A172 (cell line): ENCODE measurements at places on chromosomes 2 and 18.

GRCh38 chr2:151437630-151438029 is 27.9 kb downstream of the RIF1 start:
- DNase-seq, result peak; percentile 23

DNA sequence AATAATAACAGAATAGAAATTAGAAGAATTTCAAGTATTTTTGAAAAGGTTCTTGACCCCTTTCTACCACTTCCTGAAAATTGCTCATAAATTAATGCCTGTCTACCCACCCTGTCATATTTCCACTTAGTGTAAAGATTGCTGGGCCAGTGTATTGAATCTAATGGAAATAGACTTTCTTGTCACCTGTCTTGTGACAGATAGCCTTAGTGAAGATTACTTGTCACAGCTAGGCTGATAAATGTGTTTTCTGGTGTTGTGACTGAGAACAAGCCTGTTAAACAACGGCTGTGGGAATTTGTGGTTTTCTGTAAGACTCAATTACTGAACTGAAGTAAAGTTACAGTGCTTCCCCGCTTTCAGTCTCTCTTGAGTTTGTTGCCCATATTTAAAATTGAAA is 37.0 kb downstream of the PIK3C3 start:
- DNase-seq, result peak; percentile 38

- no peak for DNase-seq
Measured at GRCh38 chr2:19360966-19361321, 2.5 kb upstream of the OSR1 start.

DNA sequence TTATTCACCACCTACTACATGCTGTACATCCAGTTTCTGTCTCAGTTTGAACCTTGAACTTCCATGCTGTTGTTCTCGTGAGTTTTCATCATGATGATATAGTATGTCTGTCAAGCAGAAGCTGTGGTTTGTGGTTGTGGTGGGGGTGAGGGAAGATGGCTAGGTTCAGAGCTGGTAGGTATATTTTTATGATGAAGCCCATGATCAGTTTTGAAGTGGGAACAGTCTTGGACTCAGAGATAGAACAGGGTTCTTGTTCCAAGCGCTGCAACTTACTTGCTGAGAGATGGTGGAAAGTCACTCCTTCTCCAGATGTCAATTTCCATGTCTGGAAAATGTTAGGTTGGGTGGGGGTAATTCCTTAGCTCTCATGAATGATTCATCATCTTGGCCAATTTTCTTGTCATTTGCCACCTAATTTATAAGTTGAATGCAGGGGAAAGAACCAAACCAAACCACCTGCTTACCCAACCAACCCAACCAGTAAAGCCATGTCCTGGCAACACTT is 21.6 kb downstream of the PMAIP1 start:
- DNase-seq, result no peak

- no peak for DNase-seq
Measured at GRCh38 chr2:241728000-241728399, 6.4 kb upstream of the D2HGDH start.

DNA sequence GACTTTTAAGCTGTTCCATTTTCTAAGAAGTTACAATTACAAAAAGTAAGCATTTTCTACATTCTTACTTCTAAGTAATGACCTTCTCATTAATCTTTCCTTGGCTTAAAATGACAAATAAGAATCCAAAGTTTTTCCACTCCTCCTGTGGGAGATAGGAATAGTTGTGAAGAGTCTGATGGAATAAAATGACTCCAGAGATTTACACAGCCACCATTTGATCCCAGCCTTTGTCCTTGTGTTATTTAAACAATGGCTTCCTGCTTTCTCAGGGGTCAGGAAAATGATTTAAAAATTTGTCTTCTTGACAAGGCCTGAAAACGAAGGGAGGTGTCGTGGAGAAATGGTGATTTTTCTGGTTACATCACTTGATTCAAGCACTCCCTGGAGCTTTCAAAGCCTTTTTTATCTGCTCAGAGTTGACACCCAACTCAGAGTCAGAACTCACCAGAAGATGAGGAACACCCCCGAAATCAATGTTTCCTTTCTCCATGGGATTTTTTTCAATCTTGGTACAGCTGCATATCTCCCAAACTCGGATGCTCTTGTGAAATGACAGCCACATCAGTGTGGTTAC is 106.5 kb downstream of the GALNT3 start:
- DNase-seq, result no peak

DNA sequence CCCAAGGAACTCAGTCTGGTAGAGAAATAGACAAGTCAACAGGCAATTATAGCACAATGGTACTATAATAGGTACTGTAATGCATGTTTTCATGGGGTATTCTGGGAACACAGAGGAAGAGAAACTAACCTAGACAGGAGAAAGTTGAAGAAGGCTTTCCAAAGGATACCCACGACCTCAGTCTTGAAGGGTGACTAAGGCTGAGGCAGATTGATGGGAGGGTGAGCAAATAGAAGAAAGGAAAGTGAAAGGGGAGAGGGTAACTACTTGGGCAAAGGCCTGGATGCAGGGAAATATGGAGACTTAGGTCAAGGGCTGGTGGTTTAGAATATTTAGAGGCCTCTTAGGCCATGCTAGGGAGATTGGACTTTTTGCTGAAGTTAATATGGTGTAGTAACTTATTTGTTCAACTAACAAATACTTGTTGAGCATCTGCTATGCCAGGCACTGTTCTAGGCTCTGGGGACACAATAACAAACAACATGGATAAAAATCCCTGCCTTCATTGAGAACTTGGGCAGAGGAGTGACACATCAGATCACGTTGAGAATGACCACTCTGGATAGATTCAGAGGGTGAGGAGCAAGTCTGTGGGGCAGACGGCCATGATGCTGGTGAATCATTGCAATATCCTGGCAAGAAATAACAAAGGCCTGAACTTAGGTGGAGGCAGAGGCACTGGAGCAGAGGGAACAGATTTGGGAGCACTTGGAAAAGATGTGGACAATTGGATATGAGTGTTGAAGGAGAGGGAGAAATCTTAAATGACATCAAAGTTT is 56.4 kb downstream of the PLB1 start:
- DNase-seq, result peak; percentile 23

- no peak for DNase-seq
Measured at GRCh38 chr2:42908518-42909200, 116.3 kb upstream of the HAAO start.

DNA sequence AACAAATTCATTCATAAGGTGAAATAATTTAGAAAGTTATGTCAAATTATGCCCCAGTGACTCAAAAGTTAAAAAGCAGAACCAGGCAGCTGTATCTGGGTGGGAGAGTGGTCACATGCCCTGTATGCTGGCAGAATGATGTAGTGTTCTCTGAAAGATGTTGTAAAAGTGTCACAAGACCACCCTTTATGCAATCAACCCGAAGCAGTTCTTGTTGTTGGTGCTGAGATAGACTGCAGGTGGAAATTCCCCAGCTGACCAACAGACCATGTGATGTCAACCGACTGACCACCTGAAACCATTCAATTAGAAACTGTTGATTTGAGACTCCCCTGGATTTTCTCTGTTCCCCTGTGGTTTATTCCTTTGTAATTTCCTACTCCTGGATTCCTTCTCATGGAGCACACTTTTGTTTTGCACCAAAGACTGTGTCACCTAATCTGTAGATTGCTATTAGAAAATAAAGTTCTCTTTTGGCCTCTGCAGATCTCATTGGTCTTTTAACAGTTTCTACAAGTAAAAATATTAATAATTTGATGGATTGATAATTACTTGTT is 1341.3 kb upstream of the LRRTM1 start:
- peak; percentile 60 for DNase-seq

DNA sequence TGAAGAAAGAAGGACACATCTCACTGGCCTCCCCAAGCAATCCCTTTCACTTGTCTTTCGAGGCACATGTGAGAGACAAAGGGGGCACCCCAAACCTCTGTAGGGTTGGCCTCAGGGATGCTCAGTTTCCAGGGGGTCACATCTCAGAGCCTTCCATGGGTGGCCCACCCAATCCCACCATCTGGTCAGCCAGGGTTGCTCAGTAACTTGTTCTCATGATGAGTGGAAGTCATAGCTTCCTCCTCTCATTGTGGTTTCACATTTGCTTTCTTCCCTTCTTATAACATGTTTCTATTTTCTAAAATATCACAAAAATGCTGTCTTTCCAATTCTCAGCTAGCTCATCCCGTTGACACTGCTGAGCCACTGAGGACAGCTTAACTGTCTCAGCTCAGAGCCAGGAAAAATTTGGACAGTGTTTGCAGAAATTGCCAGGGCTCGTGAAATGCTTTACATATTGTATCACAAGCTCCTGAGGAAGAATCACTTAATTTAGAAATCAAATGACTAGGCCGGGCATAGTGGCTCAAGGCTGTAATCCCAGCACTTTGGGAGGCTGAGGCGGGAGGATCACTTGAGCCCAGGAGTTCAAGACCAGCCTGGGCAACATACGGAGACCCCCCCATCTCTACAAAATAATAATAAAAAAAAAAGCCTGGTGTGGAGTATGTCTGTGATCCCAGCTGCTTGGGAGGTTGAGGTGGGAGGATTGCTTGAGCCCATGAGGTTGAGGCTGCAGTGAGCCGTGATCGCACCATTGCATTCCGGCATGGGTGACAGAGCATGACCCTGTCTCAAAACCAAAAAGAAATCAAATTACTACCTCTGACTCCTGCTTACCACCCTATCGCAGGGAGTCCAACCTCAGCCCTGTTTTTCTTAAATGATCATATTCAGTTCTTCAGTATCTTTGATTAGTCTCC is 129.3 kb downstream of the PRKCE start:
- no peak for DNase-seq

DNA sequence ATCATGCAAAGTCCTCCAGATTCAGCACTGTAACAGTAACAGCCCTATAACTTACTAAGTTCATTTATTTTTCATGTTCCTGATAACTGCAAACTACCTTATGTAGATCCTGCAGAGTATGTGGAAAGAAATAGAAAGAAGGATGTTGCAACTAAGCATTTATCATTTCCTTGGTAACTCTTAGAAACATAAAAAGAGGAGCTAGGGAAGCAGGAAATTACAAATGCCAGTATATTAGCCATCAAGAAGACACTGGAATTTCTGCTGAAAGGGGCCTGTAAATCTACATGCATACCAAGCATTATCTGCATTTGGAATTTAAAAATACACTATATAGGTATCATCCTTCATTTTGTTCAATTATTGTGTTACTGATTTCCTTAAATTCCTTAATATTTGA is 66.8 kb downstream of the PDE11A start:
- DNase-seq, result no peak

GRCh38 chr2:112162341-112162740 is 24.2 kb downstream of the FBLN7 start:
- DNase-seq, result no peak
